ENCODE measurements at places on chromosomes 5 and 9. TPM values are rescaled to one million over a fixed set of nuclear protein-coding genes. Genes with fewer than 3 reads are reported as not detected.

Gene BTNL9
- polyA plus RNA-seq: 11.6 TPM

Gene TBCA
- 206 TPM for polyA plus RNA-seq

DNA sequence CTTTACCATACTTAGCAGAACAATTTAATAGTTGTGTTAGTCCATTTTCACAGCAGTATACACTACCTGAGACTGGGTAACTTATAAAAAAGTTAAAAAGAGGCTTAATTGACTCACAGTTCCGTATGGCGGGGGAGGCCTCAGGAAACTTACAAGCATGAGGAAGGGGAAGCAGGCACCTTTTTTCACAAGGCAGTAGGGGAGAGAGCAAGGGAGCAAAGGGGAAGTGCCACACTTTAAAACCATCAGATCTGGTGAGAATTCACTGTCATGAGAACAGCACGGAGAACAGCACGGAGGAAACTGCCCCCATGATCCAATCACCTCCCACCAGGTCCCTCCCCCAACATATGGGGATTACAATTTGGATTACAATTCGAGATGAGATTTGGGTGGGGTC, 269.9 kb downstream of the MTRR start:
- DNase-seq: no peak

- DNase-seq: no peak
These were observed 414.0 kb upstream of the IRX1 start for GRCh38 chr5:3181671-3182070.

GRCh38 chr5:140602147-140602546, 30.8 kb downstream of the CD14 start:
- DNase-seq: no peak

Measured in large intestine (tissue), 12 donors.